ENCODE measurements at places on chromosomes 5 and 9. TPM values are rescaled to one million over a fixed set of nuclear protein-coding genes. Genes with fewer than 3 reads are reported as not detected.

MTRR gene
- 27.7 TPM for total RNA-seq

EPB41L4A gene
- total RNA-seq = 5.8 TPM

CDH6 gene
- total RNA-seq = 0.14 TPM

POLE3 gene
- total RNA-seq = 51.9 TPM

IFNA6 gene
- not detected for total RNA-seq

C5 gene
- 1.6 TPM for total RNA-seq

CCDC192 gene
- not detected for total RNA-seq

GABRA6 gene
- total RNA-seq = not detected

OTULINL gene
- 0.36 TPM for total RNA-seq

GLRA1 gene
- total RNA-seq = not detected

CCDC180 gene
- total RNA-seq = under 0.01 TPM

SH3PXD2B gene
- 47.7 TPM for total RNA-seq

IL11RA gene
- 0.68 TPM for total RNA-seq
